ENCODE measurements at places on chromosomes 3 and 15.

GRCh38 chr3:55604402-55604801, 117.3 kb upstream of the WNT5A start:
- DNase-seq, result no peak

DNA sequence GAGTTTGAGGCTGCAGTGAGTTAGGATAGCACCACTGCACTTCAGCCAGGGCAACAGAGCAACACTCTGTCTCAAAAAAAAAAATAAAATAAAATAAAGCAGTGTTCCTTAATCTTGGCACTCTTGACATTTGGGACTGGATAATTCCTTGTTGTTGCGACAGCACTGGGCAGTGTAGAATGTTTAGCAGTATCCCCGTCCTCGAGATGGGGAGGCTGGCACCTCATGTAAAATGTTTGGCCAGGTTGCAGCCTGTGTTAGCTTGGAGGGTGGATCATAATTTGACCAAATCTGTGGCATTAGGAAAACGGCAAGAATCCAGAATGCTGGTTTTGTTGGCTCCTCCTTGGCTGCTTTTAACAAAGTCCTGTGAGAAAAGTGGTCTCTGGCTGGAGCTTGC, 47.0 kb downstream of the ZNF445 start:
- DNase-seq, result no peak

DNA sequence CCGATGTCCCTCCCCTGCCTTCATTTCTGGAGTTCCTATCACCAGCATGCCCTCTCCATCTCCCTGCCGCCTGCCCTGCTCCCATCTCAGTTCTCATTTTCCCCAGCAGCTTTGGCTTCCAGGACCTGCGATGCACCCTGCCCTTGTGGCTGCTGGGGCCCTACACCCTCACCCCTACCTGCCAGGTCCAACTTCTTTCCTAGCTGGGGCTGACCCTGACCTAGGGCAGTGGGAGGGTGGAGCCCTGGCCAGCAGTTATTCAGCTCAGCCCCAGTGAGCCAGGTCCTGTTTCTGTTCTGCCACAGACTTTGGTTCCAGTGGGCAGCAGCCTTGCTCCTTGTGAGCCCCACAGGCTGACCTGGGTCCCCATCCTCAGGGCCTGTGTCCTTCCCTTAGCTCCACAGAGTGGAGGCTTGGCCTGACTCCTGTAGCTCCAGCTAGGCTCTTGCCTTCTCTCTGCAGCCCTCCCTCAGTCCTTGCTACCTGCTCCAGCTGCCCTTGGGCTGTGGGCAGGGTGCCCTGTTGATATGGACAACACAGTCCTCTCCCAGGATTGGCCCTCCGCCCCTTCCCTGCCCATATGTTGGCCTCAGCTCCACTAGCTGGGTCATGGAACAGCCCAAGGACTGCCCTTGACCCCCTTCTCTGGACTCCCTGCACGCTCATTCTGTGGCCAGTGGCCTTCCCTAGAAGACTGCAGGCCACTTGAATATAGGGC, 34.7 kb upstream of the PDE8A start:
- DNase-seq, result no peak

DNA sequence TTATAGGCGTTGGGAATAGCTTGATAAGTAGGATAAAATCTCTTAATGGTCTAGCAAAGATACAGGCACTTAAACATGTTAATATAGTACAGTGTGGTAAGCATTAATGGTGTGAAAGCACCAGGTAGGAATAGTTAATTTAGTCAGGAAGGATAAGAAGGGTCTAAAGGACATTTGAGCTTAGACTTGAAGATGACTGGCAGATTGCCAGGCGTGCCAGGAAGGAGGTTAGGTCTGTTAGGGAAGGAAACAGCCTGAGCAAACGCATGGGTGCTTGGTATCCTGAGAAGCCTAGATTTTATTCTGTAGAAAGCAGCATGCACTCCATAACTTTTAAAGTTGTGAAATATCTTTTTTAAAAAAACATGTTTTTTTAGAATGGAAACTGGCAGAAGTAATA, 17.7 kb downstream of the SEC62 start:
- DNase-seq, result no peak

DNA sequence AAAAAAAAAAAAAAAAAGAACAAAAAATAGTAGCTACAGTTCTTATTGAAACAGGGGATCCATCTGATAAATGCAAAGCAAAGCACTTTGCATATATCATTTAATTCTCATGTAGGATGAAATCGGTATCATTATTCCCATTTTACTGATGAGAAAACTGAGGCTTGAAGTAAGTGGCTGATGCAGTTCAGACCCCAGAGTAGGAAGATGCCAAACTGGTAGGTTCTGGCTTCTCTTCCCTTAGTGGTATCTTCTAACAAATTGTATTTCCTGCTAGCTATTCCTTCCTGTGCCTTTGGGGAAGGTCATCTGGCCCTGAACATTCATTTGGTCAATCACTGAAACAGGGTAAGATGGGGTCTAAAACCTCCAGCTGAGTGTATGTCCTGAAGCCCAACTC, 21.9 kb downstream of the PIF1 start:
- DNase-seq, result no peak

DNA sequence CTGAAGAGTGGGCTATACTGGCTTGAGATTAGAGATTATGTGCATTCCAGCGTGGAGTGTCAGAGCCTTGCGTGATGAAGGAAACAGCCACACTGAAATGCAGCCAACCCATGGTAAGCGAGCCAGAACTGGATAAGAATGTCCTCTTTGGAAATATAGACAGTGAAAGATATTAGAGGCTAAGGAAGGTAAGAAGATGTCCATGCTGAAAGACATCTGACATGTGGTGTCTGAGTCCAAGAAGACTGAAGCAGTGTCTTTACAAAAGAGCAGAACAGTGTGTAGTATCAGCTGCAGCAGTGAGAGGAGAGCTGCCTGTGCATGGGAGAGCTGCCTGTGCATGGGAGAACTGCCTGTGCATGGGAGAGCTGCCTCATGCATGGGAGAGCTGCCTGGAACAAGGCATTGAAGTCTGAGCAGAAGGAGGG, 672.2 kb downstream of the DIPK2A start:
- DNase-seq, result no peak

DNA sequence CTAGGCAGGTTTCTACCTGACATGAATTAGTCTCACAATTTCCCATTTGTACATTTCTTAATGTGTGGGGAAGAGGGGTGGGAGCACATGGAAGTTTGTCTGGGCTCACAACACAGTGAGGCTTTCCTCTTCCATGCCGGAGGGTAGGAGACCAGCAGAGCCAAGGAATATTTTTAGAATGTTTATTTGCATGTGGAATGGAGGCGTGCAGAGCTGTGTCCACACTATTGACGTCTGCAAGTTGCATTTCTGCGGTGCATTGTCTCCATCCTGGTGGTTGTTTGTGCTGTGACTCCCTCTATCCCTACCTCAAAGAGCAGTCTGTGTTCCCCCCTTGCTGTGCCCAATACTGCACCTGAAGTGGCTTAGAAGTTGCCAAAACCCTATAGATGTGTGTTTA, 103.1 kb upstream of the LRTM1 start:
- no peak for DNase-seq

DNA sequence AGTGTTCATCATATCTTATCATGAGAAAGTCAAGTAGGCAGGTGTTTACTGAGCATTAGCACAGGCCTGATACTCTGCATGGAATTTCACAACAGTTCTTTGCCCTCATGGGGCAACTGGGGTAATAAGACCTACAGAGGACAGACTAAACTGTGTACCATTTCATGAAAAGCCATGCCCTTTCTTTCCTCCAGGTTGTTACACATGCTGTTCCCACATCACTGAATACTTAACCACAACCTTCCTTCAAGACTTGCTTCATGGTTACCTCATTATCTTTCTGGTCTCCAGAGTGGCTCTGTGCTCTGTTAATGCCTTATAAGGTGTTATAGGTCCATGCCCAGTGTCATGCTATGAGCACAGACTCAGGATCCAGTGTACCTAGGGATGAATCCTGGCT, 28.2 kb upstream of the RSL24D1 start:
- peak; percentile 45 for DNase-seq

GRCh38 chr3:119601154-119601553, 3.5 kb downstream of the PLA1A start:
- DNase-seq, result no peak

- DNase-seq, result no peak
Measured at GRCh38 chr3:160830796-160831195, 74.8 kb downstream of the PPM1L start.

DNA sequence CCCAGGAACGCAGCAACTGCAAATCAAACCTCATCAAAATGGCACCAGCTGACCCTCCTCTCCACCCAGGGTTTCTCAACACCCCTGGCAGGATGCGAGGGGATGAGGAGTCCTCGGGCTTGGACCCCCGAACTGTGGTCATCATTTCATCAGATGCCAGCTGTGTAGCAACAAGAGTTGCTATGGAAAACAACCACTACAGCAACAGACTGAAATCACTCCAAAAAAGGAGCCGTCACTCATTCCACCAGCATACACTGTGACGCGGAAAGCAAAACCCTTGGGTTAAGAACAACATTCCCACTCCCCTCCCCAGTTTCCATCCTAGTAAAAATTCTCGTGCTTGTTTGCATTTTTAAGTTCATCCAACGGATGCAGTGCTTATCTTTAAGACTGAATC, 40.1 kb downstream of the VGLL4 start:
- no peak for DNase-seq

DNA sequence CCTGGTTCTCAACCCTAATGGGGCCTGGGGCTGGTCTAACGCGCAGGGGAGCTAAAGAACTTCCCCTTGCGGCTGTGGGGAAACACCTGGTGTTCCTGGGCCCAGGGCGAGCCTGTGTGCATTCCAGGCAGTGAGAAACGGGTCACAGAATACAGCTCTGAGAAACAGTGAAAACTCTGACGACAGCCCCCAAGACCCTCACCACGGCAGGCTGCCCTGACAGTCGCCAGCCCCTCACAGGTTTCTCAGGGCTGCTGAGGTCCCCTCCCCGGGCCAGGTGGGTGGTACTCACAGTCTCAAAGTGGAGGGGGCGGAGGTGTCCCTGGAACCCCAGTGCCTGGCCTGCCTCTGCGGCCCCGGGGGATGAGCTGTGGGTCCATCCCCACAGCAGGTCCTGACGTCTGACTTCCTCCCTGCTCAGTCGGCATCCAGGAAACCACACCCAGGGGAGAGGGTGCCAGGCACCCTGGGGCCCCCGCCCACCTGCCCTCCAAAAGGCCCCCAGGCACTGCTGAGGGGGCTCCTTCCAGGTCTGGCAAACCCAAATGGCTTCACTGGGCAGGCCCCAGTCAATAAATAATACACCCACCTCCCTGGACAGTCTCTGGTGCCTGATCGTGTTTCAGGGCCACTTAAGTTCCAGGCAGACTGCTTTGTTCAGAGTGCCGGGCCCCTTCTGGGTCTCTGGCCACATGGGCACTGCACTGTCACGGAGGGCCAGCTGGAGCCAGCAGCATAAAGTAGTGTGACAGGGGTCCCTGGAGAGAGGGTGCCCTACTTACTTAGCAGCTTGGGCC, 57.7 kb downstream of the IQSEC1 start:
- DNase-seq, result peak; percentile 80

DNA sequence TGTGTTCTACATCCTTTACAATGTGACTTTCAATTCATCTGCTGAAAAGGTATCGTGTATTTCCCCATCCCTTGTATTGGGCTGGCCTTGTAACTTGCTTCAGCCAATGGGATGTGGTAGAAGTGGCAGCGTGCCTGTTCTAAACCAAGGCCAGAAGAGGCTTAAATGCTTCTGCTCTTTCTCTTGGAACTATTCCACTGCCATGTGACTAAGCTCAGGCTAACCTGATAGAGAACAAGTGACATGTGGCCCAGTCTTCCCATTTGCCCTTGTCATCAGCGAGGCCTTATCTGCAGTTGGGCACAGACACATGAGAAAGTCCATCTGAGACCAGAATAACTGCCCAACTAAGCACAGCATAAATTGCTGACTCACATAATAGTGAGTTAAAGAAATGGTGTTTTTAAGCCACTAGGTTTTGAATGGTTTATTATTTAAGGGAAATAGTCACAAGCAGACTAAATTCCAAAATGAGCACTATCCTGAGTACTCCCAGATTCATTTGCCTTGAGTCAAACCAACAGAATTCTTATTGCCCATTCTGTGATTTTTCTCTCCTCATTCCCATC, 230.2 kb downstream of the CPNE4 start:
- no peak for DNase-seq

GRCh38 chr3:49867400-49867799, 2.3 kb downstream of the CAMKV start:
- no peak for DNase-seq

DNA sequence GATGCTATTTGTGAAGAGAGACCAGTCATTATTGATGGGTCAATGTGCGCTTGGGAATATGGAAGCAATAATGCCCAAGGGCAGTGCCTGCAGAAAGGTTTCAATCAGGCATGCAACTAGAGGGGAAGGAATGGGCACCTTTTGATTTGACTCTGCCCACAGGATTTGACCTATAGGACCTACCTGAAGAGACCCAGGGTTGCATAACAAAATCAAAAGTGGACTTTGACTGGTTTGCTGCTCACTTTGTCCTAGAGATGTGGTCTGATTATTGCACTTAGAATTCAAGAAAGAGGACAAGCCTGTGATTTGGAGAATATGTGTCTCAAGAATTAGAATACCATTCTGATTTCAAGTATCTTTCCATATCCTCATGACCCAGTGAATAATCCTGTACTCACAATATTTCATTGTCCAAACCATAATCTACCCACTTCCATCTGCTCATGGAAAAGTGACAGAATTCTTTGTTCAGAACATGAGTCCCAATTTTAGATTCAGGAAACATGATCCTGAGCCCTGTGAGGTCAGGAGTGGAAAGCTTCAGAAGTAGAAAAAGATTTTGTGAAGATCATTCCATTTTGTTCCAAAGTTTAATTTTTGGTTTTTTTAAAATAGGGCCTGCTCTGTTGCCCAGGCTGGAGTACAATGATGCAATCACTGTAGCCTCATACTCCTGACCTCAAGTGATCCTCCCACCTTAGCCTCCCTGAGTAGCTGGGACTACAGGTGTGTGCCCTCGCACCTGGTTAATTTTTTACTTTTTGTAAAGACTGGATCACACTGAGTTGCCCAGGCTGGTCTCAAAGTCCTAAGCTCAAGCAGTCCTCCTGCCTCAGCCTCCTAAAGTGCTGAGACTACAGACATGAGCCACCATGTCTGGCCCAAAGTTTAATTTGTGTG, 151.3 kb upstream of the NR2E3 start:
- DNase-seq, result no peak

DNA sequence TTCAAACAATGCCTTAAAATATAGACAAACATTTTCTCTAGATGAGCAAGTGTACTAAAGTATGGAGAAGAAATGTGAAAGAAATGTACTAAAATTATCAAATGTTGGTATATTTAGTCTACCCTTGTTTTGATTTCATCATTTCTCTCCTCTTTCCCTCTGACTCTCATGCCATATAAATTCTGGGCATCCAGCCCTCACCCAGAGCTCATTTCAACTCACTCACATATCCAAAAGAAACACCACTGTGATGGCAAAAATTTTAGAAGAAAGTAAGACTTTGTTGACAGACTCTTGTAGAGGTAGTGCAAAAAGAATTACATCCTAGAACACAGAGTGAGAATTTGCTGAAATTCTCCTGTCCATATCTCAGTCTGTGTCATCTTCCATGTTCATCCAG, 377.8 kb upstream of the SUCLG2 start:
- no peak for DNase-seq

DNA sequence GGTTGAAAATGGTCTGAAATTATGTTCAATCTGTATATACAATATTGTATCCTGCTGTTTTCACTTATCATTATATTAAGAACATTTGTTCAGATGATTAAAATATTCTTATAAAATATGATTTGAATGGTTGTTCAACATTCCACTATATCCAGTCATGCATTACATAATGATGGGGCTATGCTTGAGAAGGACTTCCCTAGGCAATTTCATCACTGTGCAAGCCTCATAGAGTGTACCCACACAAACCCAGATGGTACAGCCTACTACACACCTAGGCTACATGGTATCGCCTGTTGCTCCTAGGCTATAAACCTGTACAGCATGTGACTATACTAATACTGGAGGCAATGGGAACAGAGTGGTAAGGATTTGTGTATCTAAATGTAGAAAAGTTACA, 30.5 kb downstream of the SLC7A14 start:
- no peak for DNase-seq

All from central memory CD4-positive, alpha-beta T cell (primary cell).